A375 (cell line): ENCODE measurements at places on chromosomes 6 and 20. TPM values are rescaled to one million over a fixed set of nuclear protein-coding genes. Genes with fewer than 3 reads are reported as not detected.

Gene CCN6
- total RNA-seq, result 1.1 and 2.5 TPM in 2 replicates

Gene PI3
- total RNA-seq, result not detected in 2 replicates

Gene MEP1A
- total RNA-seq, result not detected in 2 replicates

Gene JPH2
- total RNA-seq, result 0.08 and 0.60 TPM in 2 replicates

Gene SPATA25
- total RNA-seq, result 2.6 and 3.1 TPM in 2 replicates
